ENCODE measurements at places on chromosomes 5 and 9.

- no peak for DNase-seq
Observed at GRCh38 chr9:1101846-1102641, 51.9 kb downstream of the DMRT2 start.

DNA sequence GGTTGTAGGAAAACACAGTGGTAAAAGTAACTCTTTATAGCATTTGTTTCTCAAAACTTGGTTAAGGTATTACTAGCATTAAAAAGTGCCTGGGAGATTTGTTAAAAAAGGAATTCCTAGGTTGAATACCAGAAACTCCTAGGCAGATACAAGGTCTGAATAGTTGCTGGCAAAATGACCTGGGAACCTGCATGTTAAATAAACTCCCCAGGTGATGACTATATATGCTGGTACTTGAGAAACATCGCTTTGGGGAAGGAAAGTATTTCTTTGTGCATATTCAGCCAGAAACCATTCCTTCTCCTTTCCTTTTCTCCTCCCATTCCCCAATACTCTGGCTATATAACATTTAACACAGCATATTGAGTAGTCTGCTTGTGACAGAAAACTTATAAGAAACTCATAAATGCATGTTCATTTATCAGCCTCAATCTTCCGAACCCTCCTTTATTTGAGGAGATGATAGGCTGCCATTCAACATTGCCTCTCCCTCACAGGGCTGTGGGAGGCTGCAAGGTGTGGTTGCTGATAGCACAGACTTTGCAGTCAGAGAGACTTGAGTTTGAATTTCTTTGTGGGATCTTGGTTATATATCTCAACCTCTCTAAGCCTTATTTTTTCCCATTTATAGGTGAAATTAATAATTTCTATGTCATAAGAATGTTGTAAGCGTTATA, 28.7 kb downstream of the PCSK1 start:
- no peak for DNase-seq

DNA sequence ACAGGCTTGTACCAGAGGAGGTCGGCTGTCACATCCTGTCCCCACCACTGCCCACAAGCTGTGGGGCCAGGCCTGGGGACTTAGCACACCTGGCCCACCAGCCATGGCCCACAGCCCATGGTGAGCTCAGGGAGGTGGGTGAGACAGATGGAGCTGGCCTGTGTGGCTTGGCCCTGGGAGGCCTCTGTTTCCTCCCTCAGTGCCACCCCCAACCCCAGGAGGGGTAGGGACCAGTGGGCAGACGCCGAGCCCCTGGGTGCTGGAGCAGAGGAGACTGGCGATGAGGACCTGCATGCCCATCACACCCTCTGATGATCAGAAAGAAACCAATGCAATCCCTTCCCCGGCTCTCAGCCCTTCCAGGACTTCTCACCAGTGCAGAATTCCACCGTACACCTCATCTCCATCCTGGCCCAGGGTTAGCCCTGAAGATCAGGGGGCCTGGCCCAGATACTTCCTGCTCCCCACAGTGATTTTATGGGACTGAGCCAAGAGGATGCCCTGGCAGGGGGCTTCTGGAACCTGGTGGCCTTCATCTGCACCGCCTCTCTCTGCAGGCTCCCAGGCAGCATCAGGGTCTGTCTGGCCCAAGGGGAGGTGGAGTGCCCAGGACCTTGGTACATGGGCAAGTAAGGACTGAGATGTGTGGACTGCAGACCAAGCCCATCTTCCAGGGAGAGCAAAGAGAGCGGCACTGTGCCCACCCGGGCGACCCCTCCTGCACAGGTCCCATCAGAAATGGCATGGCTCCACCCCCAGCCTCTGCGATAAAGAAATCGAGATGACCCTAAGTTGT, 16.9 kb upstream of the NKD2 start:
- DNase-seq = no peak

- peak; percentile 6 for DNase-seq
Observed at GRCh38 chr5:8184455-8185063, 315.6 kb downstream of the MTRR start.

- DNase-seq = no peak
Observed at GRCh38 chr5:31049461-31049860, 144.0 kb upstream of the CDH6 start.

- DNase-seq = no peak
Observed at GRCh38 chr5:38722918-38723317, 122.9 kb upstream of the OSMR start.

GRCh38 chr5:154701181-154701580, 54.0 kb upstream of the LARP1 start:
- DNase-seq = no peak

DNA sequence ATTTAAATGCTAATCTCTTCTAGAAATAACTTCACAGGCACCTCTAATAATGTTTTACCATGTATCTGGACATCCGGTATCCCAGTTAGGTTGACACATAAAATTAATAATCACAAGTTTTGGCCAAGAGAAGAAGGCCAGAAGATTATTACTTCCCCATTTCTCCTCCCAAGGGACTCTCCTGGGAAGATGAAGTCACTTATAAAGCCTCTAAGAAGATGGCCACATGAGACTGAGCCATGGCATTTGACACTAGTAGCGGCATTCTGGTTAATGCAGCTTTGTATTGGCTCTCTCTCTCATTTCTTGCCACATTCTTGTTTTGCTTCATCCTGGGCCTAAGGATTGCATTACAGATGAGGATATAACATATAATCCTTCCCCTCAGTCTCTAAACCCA, 34.5 kb upstream of the RASA1 start:
- DNase-seq = no peak

DNA sequence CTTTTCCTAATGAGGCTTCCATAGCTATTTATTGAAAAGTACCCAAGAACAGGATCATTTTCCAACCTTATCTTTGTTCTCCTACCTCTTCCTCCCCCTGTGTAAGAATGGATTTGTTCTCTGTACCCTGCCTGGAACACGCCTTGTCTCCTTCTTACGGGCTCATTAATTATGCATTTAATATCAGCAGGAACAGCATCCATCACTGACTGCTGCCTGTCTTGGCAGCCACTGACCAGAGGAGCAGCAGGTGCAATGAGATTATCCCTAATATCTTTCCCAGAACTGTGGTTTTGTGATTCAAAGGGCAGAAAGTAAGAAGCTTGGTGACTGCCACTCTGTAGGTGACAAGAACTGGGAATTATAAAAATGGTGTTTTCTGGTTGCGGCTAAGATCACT, 19.3 kb upstream of the INSYN2B start:
- no peak for DNase-seq

- DNase-seq = no peak
Observed at GRCh38 chr9:93116072-93116961, 17.7 kb downstream of the NINJ1 start.

- DNase-seq = no peak
Observed at GRCh38 chr5:111902436-111902835, 145.4 kb upstream of the NREP start.

GRCh38 chr5:16852251-16853005, 83.7 kb downstream of the MYO10 start:
- no peak for DNase-seq

DNA sequence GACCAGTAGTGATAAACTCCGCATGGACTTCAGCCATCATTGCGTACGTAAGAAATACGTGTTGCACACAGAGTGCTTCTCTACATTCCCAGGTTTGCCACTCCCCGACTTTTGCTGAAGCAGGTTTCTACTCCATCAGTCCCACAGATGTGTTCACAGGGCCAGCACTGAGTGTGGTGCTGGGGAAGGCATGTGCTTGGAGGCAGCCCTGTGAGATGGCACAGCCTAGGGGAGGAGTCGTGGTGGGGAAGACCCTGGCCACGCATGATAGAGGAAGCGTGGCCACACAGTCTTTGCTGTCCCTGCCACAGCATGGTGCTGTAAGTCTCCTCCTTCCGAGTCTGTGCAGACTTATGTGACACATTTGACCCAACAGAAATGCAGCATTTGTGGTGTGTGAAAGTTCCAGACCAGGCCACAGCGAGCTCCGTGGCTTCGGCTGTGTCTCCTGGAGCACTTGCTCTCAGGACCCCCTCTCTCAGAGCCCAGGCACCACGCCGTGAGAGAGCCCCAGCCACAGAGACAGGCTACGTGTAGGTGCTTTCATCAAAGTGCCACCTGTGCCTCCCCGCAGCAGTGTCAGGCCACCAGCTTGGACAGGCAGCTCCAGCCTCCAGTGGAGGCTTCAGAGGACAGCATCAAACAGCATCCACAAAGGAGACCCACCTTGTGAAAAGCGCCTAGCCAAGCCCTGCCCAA, 197.8 kb downstream of the AUH start:
- DNase-seq = no peak

GRCh38 chr5:175542966-175543235, 64.5 kb downstream of the SFXN1 start:
- no peak for DNase-seq

- no peak for DNase-seq
Observed at GRCh38 chr9:11713077-11713476, 980.1 kb upstream of the TYRP1 start.

DNA sequence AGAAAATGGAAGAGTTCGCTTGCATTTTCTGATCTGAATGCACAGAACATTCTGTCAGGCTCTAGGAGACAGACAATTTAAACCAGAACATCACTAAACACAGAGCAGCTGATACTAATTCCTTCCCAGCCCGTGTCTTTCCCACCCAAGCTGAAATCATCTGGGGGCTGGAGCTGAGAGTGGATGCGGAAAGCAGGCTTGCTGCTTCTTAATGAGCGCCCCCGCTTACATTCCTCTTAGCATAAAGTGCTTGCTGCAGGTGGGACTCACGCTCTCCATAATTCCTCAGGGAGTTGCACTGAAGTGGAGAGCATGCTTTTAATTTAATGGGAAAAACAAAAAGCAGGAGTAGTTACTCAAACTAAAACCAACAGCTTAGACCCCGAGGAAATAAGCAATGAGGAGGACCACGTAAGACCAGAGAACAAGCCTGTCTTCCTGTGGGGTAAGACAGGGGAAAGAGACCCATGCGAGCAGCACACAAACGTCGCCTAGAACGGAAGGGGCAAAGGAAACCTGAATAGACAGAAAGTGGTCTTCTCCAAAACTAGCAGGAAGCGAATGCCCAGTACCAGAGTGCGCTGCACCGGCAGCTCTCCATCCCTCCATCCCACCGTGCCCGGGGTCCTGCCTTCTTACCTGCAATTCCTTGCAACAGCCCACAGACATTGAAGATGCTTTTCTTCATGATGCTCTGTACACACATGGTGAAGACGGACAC, 139.3 kb downstream of the LHFPL2 start:
- no peak for DNase-seq

DNA sequence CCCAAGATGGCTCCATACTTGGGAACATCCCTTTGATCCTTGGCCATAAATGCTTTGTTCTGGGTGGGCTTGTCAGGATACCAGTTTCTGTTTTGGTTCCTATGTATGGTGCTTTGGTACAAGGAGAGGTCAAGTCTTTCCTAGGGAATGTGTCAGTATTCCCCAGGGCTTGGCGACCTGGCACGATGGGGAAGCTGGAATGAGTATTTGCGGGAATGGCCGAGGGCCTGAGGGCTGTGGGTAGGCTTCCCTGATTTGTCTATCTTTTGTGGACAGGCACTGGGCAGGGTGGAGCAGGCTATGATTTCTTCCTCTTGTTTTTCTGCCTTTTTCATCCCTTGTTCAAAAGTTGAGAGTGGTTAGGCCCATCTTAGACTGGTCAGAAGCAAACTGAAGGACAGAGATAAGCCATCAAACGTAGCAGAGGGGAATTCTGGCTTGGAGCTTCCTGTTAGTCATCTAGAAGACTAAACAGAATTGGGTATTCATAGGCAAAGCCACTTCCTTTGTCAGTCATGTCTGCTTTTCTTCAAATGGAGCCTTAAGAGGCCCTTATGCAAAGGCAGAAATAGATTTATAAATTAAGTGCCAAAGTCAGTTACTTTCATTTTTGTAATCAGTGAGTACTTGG, 13.7 kb downstream of the DOCK2 start:
- DNase-seq = no peak

DNA sequence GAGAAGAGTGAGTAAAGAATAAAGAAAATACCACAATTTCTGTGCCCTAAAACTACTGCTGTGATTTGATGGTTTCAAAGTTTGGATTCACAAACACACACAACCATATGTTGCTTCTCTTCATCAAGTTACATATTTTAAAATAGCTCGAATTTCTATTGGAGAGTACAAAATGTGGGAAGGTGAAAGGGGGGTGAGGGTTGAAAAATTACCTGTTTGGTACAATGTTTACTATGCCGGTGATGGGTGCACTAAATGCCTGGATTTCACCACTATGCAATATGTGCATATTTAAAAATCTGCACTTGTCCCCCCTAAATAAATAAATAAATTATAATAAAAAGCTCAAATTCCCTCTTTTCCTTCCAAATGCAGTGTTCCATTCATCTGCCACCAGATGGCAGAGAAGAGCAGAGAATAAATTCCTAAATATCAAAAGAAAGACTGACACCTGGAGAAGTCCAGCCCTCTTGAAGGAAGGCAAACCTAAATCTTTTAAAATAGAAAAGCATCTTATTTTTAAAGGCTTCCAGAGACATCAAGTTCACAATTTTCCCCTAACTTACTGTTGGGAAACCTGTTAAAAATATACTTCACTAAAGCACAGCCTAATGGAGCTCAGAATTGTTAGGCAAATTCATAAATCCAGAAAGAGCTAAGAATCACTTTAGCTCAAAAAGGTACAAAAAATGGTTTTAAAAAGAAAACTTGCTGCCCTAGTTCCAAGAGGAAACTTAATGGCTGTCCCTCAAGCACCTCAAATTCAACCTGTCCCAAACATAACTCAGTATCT, 24.8 kb upstream of the HNRNPA0 start:
- no peak for DNase-seq

- no peak for DNase-seq
Observed at GRCh38 chr9:36470643-36471290, 70.7 kb upstream of the RNF38 start.

DNA sequence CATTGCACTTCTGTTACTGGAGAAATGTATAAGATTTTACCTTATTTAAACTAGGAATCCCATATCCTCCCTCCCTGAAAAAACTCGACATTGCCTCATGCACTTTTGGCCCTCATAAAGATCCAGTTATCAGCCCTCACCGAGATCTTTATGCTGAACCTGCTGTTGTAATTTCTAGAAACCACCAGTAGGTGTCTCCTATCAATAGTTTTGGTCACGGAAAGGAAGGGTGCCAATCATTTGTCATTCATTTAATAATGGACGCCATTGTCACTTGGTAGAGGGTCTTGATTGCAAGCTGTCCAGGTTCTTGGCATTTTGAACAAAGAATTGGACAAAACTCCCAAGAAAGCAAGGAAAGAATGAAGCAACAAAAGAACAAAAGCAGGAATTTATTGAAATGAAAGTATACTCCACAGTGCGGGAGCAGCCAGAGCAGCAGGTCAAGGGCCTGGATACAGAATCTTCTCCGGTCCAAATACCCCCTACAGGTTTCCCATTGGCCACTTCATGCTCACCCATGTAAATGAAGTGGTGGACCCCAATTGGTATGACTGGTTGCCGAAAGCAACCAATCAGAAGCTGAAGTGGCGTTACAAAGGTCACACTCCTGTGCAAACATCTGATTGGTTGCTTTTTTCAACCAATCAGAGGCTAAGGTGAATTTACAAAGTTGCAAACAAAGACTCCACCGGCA, 524.3 kb downstream of the PSAT1 start:
- no peak for DNase-seq

GRCh38 chr5:52119768-52120167, 667.9 kb upstream of the ITGA1 start:
- no peak for DNase-seq

GRCh38 chr5:137753691-137754187, 424 bp downstream of the HNRNPA0 start:
- peak; percentile 16 for DNase-seq

GRCh38 chr9:121260457-121261106, 7.4 kb upstream of the GSN start:
- DNase-seq = no peak

GRCh38 chr5:75847561-75848021, 130.4 kb upstream of the POC5 start:
- no peak for DNase-seq

Data from activated CD4-positive, alpha-beta T cell treated with anti-CD3 and anti-CD28 coated beads, Interleukin-2, amount 50 U/mL, for 24 hours (primary cell).